ENCODE measurements at places on chromosomes 1 and 21. TPM values are rescaled to one million over a fixed set of nuclear protein-coding genes. Genes with fewer than 3 reads are reported as not detected.

- DNase-seq = no peak
Observed at GRCh38 chr21:14825514-14825974, 239.3 kb downstream of the NRIP1 start.

SLAMF9 gene
- total RNA-seq = not detected

DNA sequence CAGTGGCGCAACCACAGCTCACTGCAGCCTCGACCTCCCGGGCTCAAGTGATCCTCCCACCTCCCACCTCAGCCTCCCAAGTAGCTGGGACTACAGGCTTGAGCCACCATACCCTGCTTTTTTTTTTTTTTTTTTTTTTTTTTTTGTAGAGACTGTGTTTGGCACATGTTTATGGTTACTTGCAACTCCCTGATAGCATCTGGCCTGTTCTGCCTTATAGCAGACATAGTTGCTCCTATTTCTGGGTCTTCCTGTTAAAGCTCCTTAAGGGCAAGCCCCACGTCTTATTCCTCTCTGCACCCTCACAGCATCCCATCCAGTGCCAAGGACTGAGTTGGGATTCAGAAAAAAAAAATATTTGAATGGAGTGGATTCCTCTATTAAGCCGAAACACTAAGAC, 17.1 kb upstream of the CNR2 start:
- no peak for DNase-seq

DNA sequence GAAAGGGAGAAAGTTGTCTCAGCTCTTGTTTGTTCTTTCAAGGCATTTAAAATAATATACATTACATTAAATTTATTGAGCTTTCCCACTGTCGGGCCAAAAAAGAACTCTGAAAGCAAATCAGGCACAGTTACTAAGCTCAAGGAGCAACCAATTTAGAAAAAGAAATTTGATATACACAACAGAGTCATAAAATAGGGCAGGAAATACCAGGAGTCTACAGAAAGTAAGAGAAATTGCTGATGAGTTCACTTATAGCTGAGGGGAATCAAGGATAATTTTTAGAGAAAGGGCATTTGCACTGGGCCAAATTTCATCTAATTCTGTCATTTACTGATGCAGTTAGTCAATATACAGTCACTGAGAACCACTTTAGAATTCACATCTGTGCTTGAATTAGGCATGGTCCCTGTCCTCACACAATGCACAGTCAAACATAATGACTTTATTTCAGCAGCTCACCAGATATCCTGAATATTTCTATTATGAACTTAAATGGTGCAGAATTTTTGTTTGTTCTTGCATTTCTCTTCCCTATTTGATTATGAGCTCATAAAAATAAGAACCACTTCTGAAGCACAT, 249.6 kb upstream of the BEND5 start:
- DNase-seq = no peak

GRCh38 chr1:154337253-154337894, 12.0 kb downstream of the ATP8B2 start:
- no peak for DNase-seq

DNA sequence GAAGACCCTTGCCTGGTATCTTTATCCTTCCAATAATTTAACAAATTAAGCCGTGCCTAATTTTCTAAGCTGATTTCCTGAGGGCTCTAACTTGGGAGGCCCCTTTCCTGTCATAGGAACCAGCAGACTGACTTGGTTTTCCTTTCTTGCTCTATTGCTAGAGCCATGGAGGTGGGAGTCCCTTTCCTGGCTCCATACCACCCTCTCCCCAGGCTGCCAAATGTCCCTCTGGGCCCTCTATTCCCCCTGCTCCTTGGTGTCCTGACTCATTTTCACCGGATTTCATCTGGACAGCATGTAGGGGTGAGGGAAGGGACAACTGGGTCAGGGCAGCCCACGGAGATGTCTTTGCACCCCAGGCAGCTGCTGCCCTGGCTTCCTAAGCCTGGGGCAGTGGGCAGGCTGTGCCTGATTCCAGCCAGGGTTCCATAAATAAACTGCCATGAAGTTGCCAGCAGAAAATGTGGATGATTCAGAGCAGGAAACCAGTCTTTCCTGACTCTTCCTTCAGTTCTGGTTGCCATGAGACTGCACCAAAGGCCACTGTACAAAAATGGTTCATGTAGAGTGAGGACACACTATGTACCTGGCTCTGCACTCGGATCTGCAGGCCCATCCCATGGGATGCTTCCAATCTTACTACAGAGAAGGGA, 38.0 kb upstream of the SERBP1 start:
- no peak for DNase-seq

DNA sequence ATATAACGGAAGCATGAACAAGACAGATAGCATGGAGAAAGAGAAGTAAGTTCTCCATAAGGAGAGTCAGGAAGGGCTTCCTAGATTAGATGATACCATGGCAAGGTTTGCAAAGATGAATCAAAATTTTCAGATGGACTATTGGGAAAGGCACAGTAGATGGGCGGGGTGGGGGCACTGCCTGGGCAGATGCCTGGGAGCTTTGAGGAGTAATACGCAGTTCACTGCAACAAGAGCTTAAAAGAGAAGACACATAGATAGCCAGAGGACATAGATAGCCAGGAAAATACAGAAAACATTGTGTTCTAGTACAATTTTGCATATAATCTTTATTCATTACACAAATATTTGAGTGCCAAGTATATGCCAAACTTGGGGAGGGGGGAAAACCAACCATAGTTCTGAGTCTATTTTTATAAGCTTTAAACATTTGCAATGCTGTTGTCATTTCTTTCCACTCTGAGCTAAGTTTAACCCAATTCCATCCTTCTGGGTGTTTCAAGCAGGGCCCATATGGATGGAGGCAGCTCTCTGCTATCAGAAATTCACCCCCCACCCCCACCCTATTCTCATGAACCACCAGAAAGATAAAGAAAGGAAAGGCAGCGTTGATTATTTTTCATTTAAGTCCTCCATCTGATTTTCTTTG, 120.6 kb downstream of the NUF2 start:
- DNase-seq = no peak

DNA sequence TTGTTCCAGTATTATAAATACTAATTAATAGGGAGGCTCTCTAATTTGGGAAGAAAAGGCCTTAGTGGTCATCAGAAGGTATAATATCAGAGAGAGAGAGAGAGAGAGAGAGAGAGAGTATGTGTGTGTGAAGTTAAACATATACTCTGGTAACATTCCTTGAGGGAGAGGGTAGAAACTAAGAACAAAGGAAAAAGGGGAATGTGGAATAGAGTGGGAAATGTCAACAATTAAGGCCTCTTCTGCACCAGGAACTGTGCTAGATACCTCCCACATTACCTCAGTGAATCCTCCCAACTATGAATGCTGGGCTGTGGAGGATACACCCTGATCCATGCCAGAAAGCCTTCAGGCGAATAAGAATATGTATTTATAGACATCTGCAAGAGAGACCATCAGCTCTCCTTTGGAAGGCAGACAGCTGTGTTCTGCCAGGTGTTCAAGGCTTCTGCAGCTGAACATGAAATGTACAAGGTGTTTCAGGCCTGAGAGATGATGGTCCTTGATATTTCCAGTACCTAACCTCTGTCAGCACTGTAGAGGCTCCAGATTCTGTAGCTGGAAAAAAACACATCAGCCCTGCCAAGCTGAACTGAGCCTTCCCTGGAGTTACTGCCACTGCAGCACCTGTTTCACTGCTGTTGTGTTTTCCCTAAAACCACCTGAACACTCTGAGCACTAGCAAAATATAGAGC, 29.1 kb downstream of the TBX15 start:
- no peak for DNase-seq

DNA sequence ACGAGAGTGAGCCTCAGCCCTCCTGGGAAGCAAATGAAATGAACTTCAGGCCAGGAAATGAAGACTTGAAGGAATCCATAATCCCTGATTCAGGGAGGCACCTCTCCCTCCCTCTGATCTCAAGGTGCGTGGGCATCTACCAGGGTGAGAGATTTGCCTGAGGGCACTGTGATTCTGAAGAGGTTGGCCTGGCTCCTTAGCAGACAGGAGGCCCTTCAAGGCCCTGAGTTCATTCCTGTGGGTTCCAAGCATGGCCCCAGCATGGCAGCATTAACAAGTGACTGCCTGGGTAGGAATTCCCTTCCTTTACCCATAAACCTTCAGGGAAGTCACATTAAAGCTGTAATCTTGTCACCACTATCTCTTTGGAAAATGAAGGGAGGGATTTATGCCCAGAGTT, 29.8 kb upstream of the IFNGR2 start:
- DNase-seq = no peak

DNA sequence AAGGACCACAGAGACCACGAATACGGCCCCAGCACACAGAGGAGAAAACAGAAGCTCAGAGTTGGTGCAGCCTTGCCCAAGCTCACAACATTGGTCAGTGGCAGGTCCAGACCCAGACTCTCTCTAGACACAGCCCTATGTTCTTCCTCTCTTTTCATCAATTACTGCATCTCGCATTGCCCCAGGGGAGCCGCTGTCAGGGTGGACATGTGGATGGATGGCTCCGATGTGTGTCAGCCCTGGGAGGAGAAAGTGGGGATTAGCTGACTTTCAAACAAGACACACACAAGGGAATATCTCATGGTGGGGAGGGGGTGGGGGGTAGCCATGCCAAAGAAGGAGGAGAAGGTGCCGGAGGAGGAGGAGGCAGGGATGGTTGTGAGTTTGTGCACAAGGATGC, 556.8 kb downstream of the NPHP4 start:
- DNase-seq = no peak

DNA sequence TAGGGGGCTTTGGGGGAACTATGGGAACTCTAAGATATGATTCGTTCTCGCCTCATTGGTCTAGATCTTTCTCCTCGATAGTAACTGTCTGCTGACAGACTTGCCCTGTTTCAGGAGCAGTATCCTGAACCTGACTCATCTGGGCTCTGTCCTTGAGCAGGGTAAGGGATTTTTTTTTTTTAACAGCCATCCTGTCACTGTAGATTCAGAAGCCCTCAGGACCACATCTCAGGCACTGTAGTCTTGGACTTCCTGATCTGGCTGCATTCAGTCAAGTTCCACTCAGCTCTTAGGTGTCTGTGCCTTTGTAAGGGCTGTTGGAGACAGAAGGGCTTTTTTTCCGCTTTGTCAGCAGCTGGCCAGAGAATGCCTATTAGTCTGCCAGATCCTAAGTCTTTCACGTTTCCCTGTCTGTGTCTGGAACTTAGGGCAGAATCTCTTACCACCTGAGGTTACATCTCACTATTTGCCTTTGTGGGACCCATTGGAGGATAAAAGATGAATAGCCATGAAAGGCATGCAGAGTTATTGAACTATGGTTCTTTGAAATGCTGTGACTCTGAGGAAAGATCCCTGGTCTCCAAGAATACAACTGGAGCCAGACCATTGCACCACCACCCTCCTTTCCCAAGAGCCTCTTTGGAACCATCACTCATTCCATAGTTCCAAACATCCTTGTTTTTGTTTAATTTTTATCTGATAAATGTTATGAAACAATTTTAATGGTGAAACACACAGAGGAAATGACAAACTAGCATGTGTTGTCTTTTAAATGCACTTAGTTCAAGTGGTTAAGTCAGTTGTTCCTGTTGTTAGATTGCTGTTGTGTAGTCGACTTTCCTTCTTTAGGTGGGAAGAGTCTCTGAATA, 49.7 kb upstream of the MACF1 start:
- DNase-seq = no peak

- peak; percentile 79 for DNase-seq
Observed at GRCh38 chr1:225877580-225877979, 4.6 kb downstream of the TMEM63A start.

DNA sequence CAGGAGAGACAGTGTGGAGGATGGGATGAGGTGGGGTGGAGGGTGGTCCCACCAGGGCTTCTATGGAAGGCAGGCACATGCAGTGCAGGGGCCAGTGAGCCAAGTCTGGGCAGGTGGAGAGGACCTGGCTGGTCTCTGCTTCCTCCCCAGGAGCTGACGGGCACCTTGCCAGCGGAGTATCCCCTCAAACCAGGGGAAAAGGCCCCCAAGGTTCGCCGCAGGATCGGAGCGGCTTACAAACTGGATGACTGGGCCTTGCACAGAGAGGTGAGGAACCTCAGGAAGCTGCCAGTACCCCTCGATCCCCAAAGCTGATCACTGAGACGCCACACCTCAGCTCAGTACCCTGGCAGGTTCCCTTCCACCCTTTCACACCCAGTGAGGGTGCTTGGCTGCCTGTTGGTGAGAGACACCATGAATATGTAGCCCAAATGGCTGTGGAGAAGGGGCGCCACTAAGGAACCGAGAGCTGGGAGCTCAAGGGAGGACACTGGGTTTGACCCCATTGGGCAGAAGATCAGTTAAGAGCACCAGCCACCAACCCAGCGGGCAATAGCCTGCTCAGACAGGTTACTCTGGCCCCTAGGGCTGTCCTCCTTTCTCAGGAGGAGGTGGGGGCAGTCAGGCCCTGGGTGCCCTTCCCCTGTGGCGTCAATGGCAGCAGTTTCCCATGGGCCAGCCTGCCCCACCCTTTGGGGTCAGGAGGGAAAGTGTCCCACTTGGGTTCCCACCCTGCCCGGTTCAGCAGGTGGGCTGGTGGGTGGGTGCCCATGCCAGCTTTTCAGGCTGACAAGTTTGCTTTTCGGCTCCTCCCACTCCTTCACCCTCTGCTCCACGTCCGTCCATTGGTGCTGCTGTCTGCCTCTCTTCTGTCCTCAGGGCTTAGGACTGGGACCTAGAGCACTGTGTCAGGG, 5.5 kb downstream of the INAVA start:
- DNase-seq = no peak

DNA sequence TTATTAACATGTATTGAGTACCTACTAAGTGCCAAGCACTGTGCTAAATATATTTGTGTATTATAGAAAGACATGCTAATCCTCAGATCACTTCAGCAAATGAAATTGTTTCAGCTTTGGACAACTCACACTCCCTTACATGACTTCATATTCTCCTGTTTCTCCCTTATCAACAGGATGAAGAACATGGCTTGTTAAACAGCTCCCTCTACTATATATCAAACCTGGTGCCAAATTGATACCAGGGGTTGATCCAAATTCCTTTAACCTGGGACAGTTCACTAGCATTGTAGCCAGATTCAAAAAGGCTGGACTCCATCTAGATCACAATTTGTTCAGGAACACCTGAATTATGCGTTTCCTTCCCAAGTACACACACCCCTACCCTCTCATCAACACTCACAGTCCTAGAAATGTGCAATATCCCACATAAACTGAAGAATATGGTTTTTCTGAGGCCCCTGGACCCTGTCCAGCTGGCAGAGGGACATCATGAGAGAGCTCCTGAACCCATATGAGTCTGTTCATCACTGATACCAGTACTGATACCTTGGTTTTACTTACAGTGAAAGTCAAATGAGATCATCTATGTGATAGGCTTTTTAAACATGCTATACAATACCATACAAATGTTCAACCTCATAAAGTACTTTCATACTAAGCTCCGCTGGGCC, 47.0 kb upstream of the PALMD start:
- peak; percentile 35 for DNase-seq

DDR2 gene
- 26.1 TPM for total RNA-seq

Measured in left ventricle myocardium superior (tissue), 1 donor.